ENCODE measurements at places on chromosomes 11 and 22.

- DNase-seq: no peak
These were observed 72.7 kb downstream of the WNT7B start for GRCh38 chr22:45904236-45904635.

DNA sequence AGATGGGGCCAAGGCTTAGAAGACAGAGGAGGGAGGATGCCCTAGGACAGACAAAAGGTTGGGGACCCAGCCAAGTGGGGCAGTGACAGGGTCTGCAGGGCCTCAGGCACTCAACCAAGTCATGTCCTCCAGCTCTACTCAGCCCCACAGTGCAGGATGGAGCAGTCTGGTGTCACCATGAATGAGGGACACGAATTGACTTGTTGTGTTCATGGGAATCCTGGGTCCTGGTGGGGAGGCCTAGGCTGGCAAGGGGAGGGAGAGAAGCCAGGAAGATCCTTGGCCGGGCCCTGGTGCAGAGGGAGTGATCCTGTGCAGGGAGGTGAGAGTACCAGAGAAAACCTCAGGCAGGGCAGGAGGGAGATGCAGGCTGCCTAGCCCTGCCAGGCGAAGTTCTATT, 12.0 kb downstream of the P2RY6 start:
- no peak for DNase-seq

DNA sequence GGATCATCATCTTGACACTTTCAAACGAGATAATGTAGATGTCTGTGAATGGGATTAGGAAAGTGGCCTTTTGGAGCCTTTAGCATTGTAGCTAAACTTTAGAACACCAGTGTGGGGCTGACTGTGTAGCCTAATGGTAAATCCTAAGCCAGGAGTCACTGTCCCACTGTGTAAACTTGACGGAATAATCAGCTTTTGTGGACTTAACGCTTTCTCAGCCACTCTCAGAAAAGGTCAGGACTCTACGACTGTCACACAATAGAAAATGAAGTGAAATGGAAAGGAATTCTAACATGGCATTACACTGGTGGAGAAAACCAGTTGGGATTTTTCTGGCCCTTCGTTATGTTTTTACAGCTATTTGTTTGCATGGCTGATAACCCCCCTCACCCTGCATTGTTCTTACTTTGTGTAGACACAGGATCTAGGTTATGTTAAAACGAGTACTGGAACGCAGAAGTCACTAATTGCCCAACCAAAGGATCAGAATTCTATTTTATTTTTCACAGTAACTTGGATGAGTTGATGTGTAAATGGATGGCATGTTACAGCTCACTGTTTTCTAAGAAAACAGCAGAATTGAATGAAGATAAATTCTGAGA, 22.0 kb upstream of the GRAMD1B start:
- no peak for DNase-seq

DNA sequence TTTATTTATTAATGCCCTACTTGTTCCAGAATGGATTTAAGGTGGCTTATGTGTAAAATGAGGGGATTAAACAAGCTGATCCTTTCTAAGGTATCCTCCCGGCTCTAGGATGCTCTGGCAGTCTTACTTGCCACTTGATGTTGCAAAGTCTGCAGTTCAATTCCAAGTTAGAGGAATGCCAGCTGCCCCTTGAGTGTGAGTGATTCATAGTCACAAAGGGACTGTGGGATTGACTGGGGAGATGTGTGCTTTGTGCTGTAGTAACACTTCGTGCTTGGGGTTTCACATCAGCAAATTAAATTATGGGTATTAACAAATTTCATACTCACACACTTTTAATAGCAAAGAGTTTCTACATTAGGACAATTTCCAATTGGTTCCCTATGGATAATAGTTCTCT, 550.8 kb upstream of the CADM1 start:
- DNase-seq: no peak

DNA sequence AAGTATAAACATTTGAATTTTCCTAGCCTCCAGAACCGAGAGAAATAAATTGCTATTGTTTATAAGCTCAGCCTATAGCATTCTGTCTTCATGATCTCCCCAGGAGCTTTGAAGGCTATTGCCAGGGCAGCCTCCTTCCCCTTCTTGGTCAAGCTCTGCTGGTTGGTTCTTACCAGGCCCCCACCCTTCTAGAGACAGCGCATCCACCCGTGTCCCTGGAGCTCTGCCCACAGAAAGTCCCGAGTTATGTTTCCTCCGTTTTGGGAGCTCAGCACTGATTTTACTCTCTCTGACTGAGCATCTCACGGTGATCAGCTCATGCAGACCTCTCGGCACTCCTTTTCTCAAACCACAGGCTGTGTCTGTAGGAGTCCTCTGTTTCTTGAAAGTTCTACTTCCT, 123.8 kb upstream of the SORL1-AS1 start:
- no peak for DNase-seq

DNA sequence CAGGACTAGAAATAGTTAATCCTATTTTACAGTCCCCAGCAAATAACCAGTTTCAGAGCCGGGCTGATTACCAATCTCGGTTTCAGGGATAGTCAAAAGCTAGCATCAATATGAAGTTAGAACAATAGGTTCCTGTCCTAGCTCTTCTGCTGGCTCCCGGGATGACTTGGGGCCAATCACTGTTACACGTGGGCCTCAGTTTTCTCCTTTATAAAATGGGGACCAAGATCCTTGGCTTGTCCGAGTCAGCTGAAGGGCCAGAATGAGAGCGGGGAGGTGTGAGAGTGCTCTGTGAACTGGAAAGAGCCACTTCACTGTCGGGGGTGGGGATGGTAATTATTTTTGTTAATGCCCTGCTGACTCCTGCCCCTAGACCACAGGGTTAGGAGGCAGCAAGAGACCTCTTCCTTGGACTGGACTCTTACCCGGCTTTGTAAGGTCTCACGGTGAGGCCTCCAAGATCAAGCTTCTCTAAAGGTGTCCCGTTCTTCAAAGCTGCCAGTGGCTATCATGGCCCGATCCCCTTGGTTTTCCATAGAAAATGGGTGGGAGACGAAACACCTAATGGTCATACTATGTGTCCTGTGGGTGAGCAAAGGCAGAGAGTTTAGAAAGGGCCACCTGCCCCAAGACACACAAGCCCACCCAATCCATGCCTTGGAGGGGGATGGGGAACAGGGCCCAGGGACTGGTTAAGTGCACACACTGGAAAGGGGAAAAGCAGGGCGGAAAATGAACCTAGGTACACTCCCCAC, 1.4 kb downstream of the UCP2 start:
- no peak for DNase-seq

GRCh38 chr22:40400159-40400558, 29.8 kb downstream of the SGSM3 start:
- no peak for DNase-seq

DNA sequence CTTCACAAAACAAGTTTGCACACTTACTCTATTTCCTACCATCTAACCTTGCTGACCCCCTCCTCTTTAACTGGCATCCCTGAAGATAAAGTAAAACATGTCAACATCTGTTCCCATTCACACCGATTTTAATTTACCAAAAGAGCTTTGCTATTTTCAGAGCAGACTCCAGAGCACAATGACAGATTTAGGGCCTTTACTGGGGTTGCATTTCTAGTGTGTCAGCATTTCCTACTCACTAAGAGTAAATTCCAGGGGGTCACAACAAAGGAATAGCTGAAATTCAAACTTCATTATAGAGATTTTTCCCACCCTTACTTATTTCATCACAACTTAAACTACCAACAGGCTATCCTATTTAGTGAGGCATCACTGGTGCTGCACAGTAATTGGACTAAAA, 60.8 kb downstream of the SOX6 start:
- no peak for DNase-seq

DNA sequence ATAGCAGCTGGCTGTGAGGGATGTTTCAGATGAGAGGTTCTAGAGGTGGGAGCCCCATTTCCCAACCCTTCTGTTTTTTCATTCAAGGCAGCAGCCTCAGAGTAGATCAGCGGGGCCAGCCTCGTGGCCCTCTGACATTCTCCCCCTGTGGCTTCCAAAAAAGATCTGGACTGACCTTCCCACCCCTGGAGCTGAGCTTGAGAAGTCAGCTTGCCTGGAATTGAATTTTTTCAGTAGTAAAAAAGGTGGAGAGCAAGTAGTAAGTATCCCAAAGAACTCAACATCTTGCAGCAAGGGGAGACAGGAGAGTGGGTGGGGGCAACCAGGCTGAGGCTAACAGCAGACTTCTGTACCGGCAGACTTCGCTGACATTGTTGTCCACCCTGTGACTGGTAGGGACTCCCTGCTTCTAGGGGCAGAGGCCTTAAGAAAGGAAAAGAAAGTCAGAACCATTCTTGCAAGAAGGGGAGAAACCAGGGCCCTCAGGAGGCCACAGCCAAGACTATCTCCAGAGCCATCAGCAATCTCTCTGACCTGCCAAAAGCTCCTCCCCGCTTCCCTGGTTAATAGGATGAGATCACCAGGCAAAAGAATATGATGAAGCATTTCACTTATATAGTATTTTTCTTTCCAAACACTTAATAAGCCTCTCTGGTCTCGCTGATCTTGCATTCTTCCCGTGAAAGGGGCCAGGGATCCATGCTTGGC, 2.0 kb upstream of the GRIK4 start:
- DNase-seq: no peak

DNA sequence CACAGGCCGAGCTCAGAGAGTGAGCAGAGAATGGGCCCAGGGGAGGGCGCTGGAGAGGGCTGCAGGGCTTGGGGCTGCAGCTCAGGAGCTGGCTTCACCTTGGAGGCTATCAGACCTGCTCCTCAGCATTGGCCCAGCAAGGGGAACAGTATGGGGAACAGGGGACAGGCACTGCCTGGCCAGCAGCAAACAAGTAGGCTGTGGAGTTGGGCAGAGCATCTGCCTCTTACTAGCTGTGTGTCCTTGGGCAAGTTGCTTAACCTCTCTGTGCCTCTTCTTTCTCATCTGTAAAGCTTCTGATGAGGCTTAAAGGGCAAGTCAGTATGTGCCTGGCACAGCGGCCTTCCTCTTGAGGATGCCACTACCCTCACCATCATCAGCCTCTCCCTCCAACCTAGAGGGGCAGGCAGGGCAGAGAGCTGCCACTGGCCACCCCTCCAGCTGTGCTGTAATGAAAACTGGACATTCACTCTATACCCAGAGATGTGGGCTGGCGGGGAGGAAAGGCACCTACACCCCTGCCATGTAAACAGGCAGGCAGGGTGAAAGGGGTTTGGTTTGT, 7.5 kb upstream of the CDKN1C start:
- peak; percentile 82 for DNase-seq

DNA sequence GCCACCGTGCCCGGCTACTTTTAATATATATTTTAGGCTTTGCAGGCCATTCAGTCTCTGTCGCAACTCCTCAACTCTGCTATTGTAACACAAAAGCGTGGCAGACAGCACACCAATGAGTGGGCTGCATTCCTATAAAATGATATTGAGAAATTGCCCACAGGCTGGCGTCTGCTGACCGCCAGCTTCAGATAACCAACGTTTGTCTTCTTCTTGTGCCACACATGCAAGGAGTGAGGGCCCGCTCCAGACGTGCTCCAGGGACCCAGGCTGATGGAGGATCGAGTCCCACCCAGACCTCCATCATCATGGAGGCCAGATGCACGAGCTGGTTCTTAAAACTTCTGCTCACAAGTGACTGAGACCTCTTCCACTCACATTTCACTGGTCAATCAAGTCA, 35.4 kb upstream of the LINC01488 start:
- DNase-seq: no peak

GRCh38 chr11:67278939-67279588, 10.0 kb upstream of the ANKRD13D start:
- no peak for DNase-seq

GRCh38 chr11:45412051-45412471, 125.9 kb upstream of the SYT13 start:
- DNase-seq: peak; percentile 59

DNA sequence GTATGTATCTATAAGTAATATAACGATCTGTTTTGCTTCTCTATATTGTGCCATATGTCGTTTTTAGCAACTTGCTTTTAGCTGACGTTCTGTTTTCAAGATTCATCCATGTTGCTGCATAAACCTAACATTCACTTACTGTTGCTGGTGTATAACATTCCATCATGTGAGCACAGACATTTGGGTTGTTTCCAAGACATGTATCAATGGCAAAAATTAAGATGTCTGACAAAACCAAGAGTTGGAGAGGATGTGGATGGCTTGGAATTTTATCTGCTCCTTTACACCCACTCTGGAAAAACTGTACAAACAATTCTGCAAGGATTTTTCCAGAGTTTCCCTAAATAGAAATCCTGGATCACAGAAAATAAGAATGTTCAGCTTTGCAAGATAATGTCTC, 40.9 kb downstream of the DGCR2 start:
- no peak for DNase-seq

- no peak for DNase-seq
These were observed 1.7 kb downstream of the CHST1 start for GRCh38 chr11:45663486-45664375.

- no peak for DNase-seq
These were observed 15.3 kb downstream of the TTC12 start for GRCh38 chr11:113329725-113330124.

- no peak for DNase-seq
These were observed 179.0 kb upstream of the LARGE1 start for GRCh38 chr22:34099278-34099677.

- no peak for DNase-seq
These were observed 7.3 kb downstream of the C22orf31 start for GRCh38 chr22:29054251-29054767.

- no peak for DNase-seq
These were observed 43.6 kb downstream of the TMEM135 start for GRCh38 chr11:87081358-87081757.

DNA sequence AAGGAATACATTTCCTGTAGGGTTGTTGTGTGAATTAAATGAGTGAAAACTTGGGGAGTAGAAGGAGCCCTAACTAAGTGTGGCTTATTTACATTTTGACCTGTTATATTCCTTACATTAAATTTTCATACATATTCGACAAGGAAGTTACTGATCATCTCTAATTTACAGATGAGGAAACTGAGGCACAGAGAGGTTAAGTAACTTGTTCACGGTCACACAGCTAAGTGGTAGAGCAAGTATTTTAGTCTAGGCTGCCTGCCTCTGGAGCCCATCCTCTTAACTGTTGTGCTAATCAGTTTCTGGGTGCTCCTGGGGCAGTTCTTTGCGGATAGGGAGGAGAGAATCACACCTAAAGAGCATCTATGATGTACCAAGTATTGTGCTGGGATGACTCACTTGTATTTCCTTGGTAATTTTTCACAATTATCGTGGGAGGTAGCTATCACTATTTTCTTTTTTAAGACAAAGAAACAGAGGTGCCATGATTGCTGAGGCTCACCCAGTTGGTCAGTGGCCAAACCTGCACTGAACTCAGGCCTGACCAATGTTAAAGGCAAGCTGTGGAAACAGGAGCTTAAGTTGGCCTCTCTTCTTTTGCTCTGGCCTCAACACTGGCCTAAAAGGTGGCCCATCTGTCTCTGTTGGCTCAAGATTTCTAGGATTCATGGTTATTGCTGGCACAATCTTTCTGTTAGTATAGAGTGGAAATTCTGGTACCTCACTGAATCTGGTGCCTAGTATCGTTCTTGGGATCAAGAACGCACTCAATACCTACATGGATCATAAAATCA, 2.9 kb upstream of the ELF5 start:
- DNase-seq: no peak

DNA sequence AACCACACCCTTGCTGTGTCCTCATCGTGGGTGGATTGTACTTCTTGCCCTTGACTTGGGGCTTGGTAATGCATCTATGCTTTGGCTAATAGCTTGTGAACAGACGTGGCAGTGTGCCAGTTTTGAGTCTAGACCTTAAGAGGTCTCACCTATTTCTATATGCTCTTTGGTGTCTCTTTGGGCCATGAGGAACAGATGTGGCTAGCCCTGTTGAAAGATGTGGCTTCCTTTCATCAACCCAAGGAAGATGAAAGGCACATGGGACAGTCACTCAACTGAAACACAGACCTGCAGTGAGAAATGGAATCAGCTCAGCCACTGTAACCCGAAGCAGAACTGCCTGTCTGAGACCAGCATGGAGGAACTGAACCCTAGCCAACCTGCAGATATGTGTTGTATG, 7.9 kb upstream of the NELL1 start:
- DNase-seq: no peak
